Activated gamma-delta T cell treated with Interleukin-2 at 50 U/mL for 16 hours (primary cell): ENCODE measurements at places on chromosomes 3 and 15.

GRCh38 chr3:95319921-95320494, 1257.1 kb downstream of the NSUN3 start:
- no peak for DNase-seq

- DNase-seq = no peak
Measured at GRCh38 chr15:56805466-56806147, 72.3 kb upstream of the ZNF280D start.

GRCh38 chr15:81480645-81481053, 106.6 kb upstream of the TMC3 start:
- peak; percentile 8 for DNase-seq

DNA sequence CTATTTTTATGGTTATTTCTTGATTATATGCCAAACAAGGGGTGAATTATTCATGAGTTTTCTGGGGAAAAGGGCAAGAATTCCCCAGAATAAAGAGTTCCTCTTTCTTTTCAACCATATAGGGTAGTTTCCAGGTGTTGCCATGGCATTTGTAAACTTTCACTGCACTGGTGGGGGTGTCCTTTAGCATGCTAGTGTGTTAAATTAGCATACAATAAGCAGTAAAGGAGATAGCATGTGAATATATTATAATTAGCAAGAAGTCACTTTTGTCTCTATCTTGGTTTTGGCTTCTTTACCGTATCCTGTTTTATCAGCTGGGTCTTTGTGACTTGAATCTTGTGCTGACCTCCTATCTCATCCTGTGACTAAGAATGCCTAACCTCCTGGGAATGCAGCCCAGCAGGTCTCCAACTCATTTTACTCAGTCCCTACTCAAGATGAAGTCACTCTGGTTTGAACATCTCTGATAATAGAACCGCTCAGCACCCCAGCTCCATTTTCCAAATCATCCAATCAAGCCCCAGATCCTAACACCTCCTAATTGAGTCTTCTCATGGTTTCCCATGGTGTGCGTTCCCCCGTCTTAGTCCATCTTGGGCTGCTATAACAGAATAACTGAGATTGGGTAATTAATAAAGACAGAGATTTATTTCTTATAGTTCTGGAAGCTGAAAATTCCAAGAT, 3.4 kb upstream of the SELENOT start:
- no peak for DNase-seq

- no peak for DNase-seq
Measured at GRCh38 chr3:149316437-149316836, 17.0 kb downstream of the TM4SF18 start.

GRCh38 chr3:86481031-86481430, 509.9 kb downstream of the VGLL3 start:
- no peak for DNase-seq

DNA sequence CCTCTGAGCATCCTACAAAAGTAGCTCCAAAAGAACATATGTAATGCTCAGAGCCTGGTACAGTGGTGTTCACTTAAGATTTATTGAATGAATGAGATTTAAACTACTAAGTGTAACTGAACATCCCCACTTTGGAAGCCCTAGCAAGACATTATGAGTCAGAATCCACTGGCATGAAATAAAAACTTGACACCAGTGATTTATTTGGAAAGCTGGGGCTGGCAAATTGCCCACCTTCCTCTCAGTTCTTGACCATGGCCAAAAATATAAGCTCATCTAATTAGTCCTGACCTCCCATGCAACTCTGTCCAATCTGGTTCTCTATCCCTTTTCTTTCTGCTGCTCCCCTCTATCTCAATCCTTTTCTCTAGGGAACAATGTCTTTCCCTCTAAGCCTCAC, 418.0 kb downstream of the PLCL2 start:
- DNase-seq = no peak

GRCh38 chr3:106789276-106789675, 588.0 kb upstream of the CCDC54 start:
- DNase-seq = no peak

- no peak for DNase-seq
Measured at GRCh38 chr3:53082736-53083135, 36.9 kb upstream of the SFMBT1 start.

- DNase-seq = no peak
Measured at GRCh38 chr15:25787855-25788520, 75.1 kb downstream of the ATP10A start.

GRCh38 chr3:148238421-148238821, 459.3 kb upstream of the AGTR1 start:
- DNase-seq = no peak

GRCh38 chr3:164524201-164524600, 554.1 kb downstream of the SI start:
- DNase-seq = no peak

DNA sequence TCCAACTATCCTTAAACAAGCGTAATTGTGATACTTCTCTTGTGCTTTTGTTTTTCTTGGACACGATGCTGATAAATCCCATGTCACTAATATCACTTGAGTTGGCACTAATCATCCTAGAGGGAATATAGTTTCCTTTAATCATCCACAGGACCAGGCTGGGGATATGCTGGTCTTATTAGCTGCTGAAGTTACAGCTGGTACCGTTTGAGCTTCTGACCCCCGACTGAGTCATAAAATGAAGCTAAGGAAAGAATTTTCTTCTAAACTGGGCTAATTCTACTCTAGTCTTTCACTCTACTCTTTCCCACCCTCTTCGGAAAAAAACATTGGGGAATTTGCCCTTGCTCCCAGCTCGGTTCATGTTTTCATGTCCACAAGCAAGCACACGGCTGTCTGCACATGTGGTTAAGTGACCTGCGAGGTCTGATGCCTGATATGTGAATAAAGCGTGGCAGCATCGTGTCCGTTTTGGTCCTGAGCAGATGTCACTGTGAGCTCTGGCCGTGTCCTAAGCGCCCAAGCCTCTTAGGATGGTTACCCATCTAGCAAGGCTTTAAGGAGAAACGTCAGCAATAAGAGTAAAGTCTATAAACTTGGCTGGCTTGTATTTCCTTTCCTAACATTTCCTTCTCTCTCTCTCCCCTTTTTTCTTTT, 223.7 kb downstream of the ITPR1 start:
- no peak for DNase-seq
